ENCODE measurements at places on chromosomes 4 and X.
A peak's percentile ranks its signal among the peaks of the same experiment; 100 is the strongest.

DNA sequence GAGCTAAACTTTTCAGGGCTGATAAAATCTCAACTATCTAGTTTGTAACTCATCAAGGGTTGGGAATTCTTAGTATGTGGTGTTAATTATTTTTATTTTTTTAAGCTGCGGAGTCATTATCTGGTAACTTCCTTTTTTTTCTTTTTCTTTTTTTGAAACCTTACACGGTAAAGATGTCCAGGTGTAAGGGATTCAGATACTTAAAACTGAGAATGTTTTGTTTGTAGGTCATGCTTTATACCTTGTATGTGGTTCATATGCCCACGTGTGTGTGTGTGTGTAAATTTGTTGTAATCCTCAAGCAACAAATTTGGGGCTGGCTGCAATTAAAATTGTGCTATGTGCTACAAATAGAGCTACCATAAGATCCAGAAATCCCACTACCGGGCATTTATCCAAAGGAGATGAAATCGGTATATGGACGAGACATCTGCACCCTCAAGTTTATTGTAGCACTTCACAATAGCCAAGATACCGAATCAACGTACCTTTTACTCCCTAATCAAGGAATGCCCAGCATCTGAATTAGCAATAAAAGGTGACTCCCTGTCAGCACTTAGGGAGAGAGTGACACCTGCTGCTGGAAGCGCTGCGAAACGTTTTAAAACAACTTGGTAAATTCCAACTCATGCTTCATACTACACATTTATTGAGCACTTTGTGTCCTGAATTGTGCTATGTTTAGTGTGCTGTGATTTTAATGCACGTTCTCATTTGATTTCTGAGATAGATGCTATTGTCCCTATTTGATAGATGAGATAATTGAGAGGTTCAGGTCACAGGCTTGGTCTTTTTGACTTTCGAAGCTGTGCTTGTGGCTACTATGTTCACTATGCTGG is 16.1 kb downstream of the MSMO1 start:
- H3K4me3 ChIP-seq = no peak overlapping the region
- no peaks in the 10 kb centered on the region for H3K4me1 ChIP-seq
- peaks cover 3% of the 10 kb centered on the region for H3K36me3 ChIP-seq
- no peak for DNase-seq
- no peaks in the 10 kb centered on the region for H3K27me3 ChIP-seq

DNA sequence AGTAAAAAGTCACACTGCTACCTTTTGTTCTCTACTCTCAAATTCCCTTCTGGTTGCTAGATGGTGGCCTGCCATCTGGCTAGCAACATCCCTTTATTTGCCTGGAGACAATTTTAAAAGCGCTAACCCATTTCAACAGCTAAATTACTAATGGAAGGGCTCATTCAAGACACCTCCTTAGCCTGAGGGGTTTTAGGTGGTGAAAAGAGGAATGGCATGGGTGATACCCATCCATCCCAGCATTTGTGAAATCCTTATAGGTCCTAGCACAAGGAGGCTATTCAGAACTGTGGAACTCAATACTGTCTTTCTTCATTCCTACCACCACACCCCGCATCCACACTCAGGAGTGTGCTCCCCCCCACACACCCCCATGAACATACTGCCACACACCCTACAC is 33.5 kb downstream of the ARHGEF9 start:
- H3K36me3 ChIP-seq = peaks cover 1% of the 10 kb centered on the region
- peaks cover 16% of the 10 kb centered on the region for H3K4me1 ChIP-seq
- H3K27ac ChIP-seq = no peak overlapping the region
- no peak overlapping the region for H3K4me3 ChIP-seq
- DNase-seq = no peak

- peak overlapping the region; percentile 84 for H3K27ac ChIP-seq
- peaks cover 16% of the 10 kb centered on the region for H3K36me3 ChIP-seq
- H3K27me3 ChIP-seq = no peaks in the 10 kb centered on the region
- H3K4me1 ChIP-seq = peaks cover 38% of the 10 kb centered on the region
- DNase-seq = peak; percentile 70
- H3K4me3 ChIP-seq = peak overlapping the region; percentile 7
Measured at GRCh38 chrX:10119399-10119990, 37.3 kb upstream of the CLCN4 start.

- peaks cover 9% of the 10 kb centered on the region for H3K27me3 ChIP-seq
- no peaks in the 10 kb centered on the region for H3K36me3 ChIP-seq
- no peak overlapping the region for H3K4me3 ChIP-seq
- no peak overlapping the region for H3K27ac ChIP-seq
Measured at GRCh38 chr4:86845593-86845992, 3.6 kb downstream of the SLC10A6 start.

- H3K27ac ChIP-seq = no peak overlapping the region
- no peak for DNase-seq
- H3K4me3 ChIP-seq = no peak overlapping the region
- H3K27me3 ChIP-seq = peaks cover 10% of the 10 kb centered on the region
- peaks cover 6% of the 10 kb centered on the region for H3K4me1 ChIP-seq
Measured at GRCh38 chr4:26135331-26135730, 185.5 kb upstream of the RBPJ start.

DNA sequence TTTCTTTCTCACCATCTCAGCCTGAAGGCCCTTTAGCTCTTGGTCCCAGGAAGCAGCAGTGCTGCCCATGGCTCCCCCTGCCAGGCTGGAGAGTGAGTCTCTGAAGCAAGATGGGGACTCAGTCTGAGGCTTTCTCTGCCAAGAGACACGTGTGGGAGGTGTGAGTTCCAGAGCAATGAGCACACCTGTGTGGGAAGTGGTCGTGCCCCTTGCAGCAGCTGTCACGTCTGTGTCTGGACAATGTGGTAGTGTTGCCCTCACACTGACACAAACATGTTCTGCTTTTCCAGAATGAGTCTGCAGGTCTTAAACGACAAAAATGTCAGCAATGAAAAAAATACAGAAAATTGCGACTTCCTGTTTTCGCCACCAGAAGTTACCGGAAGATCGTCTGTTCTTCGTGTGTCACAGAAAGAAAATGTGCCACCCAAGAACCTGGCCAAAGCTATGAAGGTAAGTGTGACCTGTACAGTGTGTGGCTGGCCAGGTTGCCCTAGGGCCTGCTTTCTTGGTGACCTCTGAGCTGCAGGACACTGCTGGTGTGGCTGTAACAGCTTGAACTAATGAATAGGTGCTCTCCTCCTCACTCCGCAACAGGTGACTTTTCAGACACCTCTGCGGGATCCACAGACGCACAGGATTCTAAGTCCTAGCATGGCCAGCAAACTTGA is 1.9 kb downstream of the TACC3 start:
- peak overlapping the region; percentile 96 for H3K27ac ChIP-seq
- H3K4me1 ChIP-seq = peaks cover 44% of the 10 kb centered on the region
- peak overlapping the region; percentile 85 for H3K4me3 ChIP-seq
- no peaks in the 10 kb centered on the region for H3K27me3 ChIP-seq

- H3K4me1 ChIP-seq = no peaks in the 10 kb centered on the region
- H3K27ac ChIP-seq = no peak overlapping the region
- no peaks in the 10 kb centered on the region for H3K27me3 ChIP-seq
- DNase-seq = no peak
Measured at GRCh38 chr4:172813359-172813923, 355.2 kb upstream of the GALNT7 start.

GRCh38 chr4:39227906-39228305 is 45.6 kb downstream of the WDR19 start:
- no peaks in the 10 kb centered on the region for H3K4me1 ChIP-seq
- H3K27me3 ChIP-seq = no peaks in the 10 kb centered on the region
- no peak for DNase-seq
- H3K27ac ChIP-seq = no peak overlapping the region
- no peak overlapping the region for H3K4me3 ChIP-seq

GRCh38 chr4:4329496-4329895 is 39.4 kb downstream of the ZBTB49 start:
- H3K4me3 ChIP-seq = no peak overlapping the region
- H3K4me1 ChIP-seq = no peaks in the 10 kb centered on the region
- no peak overlapping the region for H3K27ac ChIP-seq
- peaks cover 2% of the 10 kb centered on the region for H3K27me3 ChIP-seq
- H3K36me3 ChIP-seq = peaks cover 3% of the 10 kb centered on the region
- DNase-seq = no peak

- no peaks in the 10 kb centered on the region for H3K36me3 ChIP-seq
- no peak for DNase-seq
- no peaks in the 10 kb centered on the region for H3K4me1 ChIP-seq
- H3K27me3 ChIP-seq = no peaks in the 10 kb centered on the region
- H3K27ac ChIP-seq = no peak overlapping the region
- no peak overlapping the region for H3K4me3 ChIP-seq
Measured at GRCh38 chr4:61143461-61143860, 56.7 kb upstream of the ADGRL3 start.

GRCh38 chrX:34053931-34054330 is 78.2 kb downstream of the FAM47A start:
- H3K4me3 ChIP-seq = no peak overlapping the region
- no peak for DNase-seq
- no peaks in the 10 kb centered on the region for H3K4me1 ChIP-seq

DNA sequence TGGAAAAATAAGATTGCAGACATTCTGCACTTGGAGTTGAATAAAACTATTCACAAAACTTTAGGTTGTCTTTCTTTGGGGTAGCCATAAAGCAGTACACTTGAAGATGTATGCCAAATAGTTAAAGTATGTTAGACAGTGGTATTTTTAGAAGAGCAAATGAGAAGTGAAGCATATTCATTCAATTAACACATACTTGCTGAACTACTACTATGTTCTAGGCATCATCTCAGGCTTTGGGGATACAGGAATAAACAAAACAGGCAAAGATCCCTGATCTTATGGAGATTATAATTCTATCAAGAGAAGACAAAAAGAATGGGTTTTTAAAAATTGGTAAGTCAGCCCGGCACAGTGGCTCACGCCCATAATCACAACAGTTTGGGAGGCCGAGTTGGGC is 29.0 kb downstream of the RBMX start:
- H3K27me3 ChIP-seq = no peaks in the 10 kb centered on the region
- H3K36me3 ChIP-seq = peaks cover 24% of the 10 kb centered on the region
- H3K4me3 ChIP-seq = no peak overlapping the region
- no peak overlapping the region for H3K27ac ChIP-seq
- H3K4me1 ChIP-seq = peaks cover 9% of the 10 kb centered on the region

DNA sequence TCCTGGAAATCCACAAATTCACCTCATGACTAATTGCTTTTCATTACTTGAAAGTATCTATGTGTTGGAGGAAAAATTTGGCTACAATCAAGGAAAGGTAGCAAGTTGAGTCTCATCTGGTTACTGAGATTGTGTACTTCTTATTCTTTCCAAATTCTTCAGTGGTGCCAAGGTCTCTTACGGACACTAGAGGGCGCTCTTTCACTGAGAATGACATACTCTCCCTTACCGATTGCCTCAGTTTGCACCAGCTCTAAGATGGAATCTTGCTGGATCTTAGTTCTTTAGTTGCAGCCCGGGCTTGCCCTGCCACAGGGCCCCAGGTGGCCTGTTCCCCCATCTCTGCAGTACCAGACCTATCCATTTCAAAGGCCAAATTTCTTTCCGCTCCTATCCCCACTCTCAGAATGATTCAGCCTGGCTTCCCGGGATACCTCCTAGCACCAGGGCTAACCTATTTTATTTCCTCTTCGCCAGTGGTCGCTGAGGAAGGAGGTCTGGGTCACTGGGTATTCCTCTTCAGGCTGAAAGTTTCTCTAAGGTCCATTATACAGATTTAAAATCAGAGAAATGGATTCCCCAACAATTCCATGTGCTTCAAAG is 24.6 kb upstream of the GPR50 start:
- H3K27ac ChIP-seq = no peak overlapping the region
- peaks cover 4% of the 10 kb centered on the region for H3K27me3 ChIP-seq
- H3K4me1 ChIP-seq = no peaks in the 10 kb centered on the region
- DNase-seq = peak; percentile 16
